Activated CD4-positive, alpha-beta T cell treated with anti-CD3 and anti-CD28 coated beads, Interleukin-2, amount 50 U/mL, for 4 hours (primary cell): ENCODE measurements at places on chromosomes 2 and 18.

DNA sequence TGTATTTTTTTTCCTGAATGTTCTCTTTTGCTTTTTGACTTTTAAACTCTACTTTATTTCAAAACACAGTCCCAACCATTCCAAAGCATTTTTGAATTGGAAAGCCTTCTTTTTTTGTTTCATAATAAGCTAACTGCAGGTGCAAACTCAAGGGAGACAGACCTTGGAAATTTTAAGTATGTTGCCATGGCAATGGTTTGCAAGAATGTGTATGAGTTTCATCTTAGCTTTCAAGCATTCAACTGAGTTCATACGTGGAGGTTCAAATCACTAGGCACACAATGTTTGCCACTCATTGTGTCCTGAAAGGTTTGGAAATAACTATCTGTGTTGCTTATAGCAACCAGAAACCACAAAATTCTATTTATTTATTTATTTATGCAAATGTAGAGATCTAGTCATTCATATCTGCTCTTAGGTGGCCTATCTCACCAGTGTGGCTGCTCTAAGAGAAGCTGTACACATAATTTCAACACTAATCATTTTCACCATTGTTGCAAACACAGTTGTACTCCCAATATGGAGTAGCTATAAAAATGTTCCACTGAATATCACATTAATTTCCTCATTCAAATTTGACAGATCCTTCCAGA is 805.7 kb upstream of the FSHR start:
- DNase-seq = no peak

DNA sequence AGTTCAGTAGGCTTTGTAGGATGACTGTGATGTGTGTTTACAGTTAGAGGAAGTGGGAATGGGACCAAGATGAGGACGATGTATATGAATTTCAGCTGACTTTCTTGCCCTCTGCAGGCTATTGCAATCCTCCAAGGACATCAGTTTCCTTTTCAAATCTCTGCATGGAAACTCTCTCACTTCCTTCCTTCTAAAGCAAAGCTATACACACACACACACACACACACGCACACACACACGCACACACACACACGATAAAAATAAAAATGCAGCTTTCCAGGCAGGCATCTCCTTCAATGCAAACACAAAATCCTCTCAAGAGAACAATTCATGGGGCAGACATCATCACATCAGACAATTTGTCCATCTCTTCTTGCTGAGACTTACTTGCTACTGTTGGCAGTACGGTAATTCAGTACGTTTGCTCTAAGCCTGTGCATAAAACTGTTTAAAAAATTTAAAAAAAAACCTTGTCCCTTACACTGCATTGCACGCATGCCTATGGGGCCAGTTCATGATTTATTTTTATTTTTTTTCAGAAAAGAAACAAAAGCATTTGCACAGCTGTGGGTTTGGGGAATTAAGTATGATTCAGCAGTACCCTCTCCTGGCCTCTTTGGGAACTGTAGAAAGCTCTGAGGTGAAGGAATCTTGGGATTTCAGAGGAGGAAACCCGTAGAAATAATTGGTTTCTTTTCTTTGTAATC is 27.1 kb upstream of the ICOS start:
- no peak for DNase-seq

DNA sequence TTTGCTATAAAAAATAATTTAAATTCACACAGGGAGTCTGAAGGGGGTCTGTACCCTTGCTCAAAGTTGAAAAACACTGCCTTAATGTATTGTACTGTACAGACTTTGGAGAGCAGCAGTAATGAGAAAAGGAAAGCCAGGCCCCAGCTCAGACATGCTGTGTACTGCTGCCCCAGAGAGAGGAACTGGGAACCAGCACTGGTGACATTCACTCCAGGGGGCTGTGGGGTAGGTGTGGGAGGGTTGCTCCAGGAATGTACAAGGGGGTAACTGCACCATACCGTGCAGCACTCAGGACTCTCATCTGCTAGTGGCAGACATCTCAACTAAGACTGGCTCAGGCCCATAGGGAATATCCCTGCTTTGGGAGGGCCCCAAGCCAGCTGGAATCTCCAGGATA is 146.0 kb upstream of the RMP24 start:
- DNase-seq = no peak

DNA sequence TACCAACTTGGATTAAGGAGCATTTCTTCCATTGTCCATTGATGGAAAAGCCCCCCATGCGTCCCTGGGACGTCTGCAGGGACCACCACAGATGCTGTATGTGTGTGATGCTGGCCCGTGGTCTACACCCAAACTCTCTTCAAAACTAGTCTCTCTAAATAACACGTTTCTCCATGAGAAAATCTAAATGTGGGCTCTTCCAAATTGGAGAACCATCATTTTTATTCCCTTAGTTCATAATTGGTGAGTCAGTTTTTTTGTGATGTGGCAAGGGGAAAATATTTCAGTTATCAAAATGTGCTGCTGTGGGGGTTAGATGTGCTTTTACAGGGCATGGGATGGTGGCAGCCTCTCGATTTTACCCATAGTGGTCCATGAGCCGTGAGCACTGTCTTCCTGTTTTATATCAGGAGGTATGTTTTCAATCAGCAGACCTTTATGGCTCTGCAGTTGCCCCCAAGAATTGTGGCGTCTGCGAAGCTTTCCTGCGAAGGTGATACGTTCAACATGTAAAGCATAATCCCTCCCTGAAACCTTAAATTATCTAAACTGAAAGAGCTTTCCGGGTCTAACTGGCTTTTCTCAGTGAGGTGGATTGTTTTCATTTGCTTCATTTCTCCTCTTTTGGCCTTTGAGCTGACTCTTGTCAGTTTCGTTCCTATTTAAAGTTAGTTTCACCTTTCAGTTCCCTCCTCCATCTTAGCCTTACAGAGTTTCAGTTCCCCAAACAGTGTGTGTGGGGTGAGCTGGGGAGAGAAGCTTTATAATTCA is 78.4 kb downstream of the SETBP1 start:
- DNase-seq = no peak

GRCh38 chr2:70608373-70608772 is 54.7 kb upstream of the TGFA start:
- no peak for DNase-seq

DNA sequence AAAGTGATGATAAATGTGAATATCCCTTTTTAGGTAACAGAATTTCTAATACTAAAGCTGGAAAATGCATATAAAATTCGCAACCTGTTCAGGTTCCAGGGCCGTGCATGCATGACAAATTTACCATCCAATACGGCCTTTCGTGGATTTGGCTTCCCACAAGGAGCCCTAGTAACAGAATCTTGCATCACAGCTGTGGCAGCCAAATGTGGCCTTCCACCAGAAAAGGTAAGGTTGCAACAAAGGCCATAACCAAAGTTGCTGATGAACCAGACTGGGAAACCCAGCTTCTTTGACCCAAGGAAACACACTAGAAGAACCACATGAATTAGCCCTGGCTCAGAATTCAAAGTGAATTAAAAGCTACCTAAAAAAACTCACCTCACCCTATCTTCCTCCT is 49.6 kb upstream of the BZW1 start:
- no peak for DNase-seq

DNA sequence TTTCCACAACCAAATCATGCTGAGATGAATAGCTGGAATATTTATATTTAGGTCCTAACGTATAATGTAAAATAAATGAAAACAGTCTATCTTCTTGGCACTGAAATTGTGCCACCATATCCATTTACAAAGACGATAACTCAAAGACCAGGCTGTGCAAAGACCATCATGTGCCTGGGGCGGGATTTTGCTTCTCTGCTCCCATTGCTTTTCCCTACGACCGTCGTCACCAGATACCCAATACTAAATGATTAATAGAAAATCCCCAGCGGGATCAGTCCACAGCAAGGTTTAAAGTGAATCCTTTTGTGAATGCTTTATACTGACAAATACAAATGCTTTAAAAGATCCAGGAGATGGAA is 194.3 kb upstream of the ARL4C start:
- DNase-seq = no peak

DNA sequence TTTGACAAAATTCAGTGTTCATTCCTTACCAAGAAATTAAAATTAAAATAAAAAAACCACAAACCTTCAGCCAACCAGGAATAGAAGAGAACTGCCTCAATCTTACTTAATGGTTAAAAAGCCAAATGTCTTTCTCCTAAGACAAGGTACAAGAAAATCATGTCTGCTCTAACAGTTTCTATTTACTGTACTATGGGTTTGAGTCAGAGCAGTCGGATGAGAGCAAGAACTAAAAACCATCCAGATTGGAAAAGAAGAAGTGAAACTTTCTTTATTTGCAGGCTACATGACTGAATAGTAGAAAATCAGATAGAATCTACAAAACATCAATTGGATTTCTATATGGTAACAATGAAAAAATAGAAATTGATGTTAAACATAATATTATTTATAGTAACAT is 555.5 kb upstream of the TNP1 start:
- DNase-seq = no peak

GRCh38 chr2:65528241-65528574 is 95.8 kb upstream of the SPRED2 start:
- DNase-seq = no peak

DNA sequence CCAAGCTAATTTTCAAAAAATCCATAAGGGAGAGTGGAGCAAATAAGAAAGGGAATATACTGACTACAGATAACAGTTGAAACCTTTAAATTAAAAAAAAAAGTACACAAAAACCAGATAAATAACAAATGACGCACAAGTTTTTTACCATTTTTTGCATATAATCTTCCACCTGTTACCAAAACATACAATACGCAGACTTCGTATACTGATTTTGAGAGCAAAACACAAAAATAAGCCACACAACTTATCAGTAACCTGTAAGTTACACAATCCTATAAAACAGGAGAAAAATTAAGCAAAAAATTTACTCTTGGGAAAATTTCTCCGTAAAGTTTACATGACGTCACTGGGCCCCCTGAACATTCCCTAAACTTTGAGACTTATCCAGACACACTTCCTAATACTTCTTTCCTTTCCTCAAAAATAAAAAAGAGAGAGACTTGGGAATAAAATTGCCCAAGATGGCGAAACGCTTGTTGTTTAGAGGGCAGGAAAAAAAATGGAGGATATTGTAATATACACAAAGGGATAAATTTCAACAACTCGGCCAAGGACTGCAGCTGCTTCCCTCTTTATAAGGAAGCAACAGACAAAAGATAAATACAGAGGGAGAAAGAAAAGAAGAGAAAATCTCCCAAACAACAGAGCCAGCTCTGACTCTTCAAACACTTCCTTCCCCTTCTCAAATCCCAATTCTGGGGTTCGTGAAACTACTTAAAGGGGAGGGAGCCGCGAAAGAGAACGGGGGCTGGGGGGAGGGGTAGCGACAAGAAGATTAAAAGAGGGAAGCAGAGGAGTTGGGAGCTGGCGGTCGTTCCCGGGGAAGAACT is 1.6 kb downstream of the BAZ2B start:
- no peak for DNase-seq

DNA sequence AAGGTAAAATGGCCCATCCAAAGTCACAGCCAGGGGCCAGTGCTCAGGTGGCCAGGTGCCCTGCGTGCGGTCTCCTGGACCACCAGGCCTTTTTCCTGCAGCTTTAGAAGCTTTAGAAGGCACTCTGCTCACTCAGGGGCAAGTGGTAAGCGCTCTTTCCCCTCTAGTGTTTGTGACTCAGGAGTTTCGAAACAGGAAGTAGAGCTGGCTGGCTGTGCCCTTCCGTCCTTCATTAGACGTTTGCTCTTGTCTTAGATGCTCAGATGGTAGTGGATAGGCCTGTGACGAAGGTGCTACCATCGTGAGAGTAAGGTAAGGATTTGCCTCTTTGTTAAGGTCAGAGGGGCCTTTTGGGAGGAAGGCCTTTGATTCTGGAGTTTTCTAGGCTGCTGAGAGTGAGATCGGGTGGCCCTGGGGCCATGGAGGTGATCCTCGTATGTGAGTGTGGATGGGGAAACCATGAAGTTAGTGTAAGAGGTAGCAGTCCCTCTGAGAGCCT is at the start of gene CASP8:
Gene CASP8, plus strand, starts transcription at position 235 of the 499 bp plus-strand sequence. CDS start 5,951 bp downstream, outside the sequence.
- peak; percentile 52 for DNase-seq
